ENCODE measurements at places on chromosomes 1 and 21. TPM values are rescaled to one million over a fixed set of nuclear protein-coding genes. Genes with fewer than 3 reads are reported as not detected.
A peak's percentile ranks its signal among the peaks of the same experiment; 100 is the strongest.

Gene MNDA
- 4.2 TPM for total RNA-seq

Gene LMX1A
- not detected for total RNA-seq

Gene AMY2B
- 201 TPM for total RNA-seq

Gene IFI44L
- total RNA-seq, result 27.5 TPM

Gene RNU1-2
- under 0.01 TPM for total RNA-seq

Gene EDARADD
- 6.1 TPM for total RNA-seq

DNA sequence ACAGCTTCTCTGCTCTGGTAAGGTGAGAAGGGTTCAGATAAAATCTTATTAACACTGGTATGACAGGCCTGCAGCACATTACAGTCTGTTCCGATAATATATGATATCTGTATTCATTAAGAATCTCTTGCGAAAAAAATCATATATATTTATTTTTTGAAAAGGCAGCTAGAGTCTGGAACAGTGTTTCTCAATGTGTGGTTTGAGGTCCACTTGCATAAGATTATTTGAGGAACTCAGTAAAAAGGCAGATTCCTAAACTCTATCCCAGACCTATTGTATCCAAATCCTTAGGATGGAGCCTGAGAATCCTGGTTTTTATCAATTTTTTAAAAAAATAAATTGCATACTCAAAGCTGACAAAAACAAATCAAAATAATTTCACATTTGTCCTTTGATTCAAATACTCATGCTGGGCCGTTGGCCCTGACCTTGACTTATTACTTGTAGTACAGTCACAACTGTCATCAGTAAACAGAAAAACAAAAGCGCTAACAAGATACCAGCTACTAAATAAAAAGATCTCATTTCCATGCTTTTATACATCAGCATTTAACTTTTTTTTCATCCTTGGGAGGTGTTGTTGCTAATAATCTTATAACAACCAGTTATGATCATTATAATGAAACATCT is 60.6 kb downstream of the RGS2 start:
- DNase-seq, result no peak

DNA sequence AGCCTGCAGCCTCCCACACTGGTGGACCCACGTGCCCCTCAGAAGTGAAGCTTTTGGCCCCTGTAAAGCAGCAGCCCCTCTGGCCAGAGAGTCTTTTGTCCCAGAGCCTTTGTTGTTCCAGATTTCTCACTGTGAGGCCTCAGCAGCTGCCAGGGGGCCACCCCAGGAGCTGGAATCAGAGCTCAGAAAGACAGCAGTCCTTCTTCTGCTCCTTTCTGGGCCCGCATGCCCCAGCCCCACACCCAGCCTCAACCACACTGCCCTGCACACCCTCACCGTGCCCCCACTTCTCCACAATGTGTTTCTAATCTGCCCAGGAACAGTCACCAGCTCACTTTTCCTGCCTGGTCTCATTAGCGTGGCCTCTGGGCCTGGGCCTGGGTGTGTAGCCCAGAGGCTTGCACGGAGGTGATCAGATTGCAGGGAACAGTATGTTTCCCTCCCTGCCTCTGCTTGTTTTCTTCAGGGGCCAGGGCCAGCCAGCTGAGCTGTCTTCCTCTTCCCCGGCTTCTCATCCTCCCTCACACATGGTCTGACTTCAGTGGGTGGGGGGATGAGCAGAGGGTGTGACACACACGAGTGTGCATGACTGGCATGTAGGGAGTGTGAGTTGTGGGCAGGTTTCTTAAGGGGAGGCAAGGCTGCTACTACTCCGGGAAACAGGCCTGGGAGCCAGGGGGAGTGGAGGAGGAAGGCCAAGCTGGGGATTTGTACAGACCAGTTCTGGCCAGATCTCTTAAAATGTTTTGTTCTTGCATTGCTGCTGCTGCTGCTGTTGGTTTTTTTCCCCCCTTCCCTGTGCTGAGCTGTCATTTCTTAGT is 82.5 kb upstream of the ZNF648 start:
- DNase-seq, result peak; percentile 45

DNA sequence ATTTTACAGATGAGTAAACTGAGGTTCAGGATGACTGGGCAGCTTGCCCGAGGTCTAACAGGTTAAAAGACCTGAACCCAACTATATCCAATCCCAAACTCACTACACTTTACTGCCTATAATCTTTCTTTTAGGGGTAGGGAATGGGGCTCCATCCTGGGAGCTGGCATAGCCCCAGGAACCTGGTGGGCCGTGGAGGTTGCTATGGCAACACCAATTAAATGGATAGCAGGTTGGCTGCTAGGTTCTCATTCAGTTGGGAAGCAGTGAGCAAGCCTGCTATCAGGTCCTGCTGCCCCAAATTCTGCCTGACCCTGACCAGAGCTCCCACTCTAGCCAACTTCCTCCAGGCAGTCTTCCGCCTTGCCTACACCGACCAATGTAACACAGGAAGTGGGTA is 40.9 kb downstream of the LRP8 start:
- no peak for DNase-seq

DNA sequence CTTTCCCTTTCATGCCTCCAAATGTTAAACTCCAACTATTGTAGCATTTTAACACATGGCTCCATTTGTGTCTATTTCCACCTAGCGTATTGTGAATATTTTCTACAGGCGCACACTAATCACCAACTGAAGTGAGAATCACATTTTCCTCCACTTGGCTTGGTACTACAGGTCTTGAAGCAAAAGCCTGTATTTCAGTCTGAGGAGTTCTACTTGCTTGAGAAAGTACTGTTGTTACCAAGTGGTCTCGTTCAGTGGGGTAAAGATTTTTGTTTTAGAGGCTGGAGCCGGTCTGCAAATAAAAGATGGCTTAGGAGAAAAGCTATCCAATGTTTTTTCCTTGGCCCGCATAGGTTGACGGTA is 550 bp upstream of the PTBP2 start:
- no peak for DNase-seq

DNA sequence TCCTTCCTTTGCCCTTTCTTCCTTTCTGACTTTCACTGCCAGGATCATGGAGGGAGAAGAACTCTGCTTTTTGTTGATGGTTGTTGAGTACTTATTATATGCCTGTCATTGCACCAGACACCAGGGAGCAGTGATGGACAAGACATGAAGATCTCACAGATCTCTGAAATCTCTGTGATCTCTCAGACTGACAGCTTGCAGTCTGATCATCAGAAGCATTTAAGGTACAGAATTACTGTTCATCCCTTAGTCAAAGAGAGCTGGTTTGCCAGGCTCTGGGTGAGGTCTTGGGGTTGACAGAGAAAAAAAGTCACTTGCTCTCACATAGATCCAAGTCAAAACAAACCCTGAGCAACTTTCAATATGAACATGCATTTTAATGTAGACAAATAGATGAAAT is 299.5 kb upstream of the FMN2 start:
- DNase-seq, result no peak

- DNase-seq, result no peak
Observed at GRCh38 chr1:35790670-35791069, 17.1 kb upstream of the AGO4 start.

DNA sequence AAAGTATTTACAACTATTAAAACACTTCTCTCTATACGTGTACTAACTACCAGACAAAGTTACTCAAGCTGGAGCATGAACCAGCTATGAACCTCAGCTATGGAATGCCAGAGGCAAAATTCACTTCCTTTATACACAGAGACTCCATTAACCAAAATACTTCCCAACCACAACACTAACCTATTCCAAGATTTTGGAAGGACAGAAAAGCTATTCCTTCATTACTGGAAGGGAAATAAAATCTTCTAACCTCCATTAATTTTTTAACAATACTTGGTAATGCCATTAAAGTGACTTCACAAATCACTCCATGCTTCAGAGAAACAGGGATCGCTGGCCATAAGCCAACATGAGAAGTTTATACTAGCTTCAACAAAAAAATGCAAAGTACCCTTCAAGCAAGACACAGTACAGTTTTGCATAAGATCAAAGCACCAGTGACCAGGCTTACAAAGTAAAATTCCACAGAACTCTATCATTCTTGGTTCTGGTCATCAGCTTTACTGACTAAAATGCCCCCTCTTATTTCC is 58.0 kb downstream of the PUM1 start:
- DNase-seq, result no peak

GRCh38 chr1:10510520-10511493 is 36.1 kb downstream of the PEX14 start:
- DNase-seq, result peak; percentile 29

DNA sequence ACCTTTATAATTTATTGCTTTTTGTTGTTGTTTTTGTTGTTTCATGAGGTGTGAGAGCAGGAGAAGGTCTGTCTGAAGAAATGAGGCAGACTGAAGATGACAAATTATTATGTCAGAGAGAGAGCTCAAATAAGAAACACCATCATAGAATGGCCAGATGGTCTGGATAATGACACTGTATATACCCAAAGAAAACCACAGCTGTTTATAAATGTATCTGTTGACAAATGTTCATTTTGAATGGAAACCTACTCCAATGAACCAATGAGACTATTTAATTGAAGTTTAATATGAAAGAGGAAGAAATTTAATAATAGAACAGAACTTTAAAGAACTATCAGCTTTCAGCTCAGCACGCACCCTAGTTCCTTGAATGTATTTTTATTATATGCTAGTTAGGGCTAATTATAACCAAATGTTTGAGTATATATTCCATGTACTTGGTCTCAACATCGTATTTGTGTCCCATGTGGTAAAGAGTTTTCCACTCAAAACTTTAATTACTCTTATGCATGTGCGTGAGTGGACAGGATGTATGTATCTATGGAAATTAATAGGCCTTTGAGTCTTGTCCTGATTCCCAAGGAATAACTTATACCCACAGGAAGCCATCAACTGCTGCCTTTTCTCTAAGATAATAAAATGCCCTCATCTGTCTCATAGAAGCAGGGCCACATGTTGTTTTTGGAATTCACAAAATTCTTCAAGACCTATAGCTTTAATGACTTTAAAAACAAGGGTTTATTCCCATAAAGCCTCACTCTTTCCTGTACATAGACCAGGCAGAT is 202.7 kb downstream of the KCNK2 start:
- DNase-seq, result no peak

GRCh38 chr1:71533950-71534349 is 453.1 kb upstream of the ZRANB2 start:
- no peak for DNase-seq

GRCh38 chr1:147105909-147106308 is 66.4 kb downstream of the PRKAB2 start:
- DNase-seq, result no peak

- no peak for DNase-seq
Observed at GRCh38 chr1:108082738-108083562, 117.2 kb downstream of the SLC25A24 start.

GRCh38 chr1:230407351-230407750 is 18.8 kb downstream of the PGBD5 start:
- DNase-seq, result no peak

GRCh38 chr1:225277445-225277844 is 150.4 kb downstream of the LBR start:
- no peak for DNase-seq

DNA sequence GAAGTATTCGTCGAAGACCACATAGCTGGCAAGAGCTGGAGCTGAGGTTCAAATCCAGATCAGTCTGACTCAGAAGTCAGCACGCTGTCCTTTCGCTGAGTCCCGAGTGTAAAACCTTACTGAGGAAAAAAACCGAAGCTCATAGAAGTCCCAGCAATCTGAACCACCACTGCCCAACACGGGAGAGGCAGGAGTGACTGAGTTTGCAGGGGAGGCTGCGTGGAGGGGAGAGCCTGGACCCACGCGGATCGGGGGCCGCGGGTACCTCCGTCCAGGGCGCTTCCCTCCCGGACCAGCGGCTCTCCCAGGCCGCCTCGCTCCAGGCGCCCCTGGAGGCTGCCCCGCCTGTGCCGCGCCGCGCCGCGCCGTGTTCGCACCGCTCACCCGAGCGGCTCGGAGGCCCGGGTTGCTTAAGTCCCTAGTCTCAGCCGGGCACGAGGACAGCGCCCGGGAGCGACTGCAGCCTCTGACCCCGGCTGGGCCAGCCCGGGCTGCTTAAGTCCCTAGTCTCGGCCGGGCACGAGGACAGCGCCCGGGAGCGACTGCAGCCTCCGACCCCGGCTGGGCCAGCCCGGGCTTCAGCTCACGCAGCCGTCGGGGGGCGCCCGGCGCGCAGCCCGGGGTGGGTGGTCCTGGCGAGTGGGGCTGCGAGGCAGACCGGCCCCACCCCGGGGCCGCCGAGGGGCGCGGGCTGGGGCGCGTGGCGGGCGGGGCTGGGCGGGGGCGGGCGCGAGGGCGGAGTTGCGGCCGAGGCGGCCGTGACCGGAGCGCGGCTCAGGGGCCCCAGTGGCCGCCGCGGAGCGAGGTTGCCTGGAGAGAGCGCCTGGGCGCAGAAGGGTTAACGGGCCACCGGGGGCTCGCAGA is at the start of gene ADAMTSL4:
Gene ADAMTSL4, plus strand, starts transcription at position 777 of the 864 bp plus-strand sequence. CDS start 2,881 bp downstream, outside the sequence.
- DNase-seq, result no peak
